ENCODE measurements at places on chromosomes 12 and 14.

DNA sequence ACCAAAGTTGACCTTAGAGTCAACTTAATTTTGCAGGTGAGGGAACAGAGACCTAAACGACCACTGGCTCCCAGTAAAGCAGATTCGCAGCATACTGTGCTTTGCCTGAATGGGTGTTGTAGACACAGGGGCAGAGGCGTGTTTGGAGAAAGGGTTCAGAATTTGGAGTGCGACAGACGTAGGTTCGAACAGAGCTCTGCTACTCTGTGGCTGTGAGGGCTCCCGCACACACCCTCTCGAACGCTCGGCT, 243 bp upstream of the TOMM20L start:
- no peak overlapping the region for H3K27ac ChIP-seq
- no peaks in the 10 kb centered on the region for H3K4me1 ChIP-seq
- DNase-seq, result no peak
- H3K27me3 ChIP-seq, result no peaks in the 10 kb centered on the region
- no peaks in the 10 kb centered on the region for H3K36me3 ChIP-seq

DNA sequence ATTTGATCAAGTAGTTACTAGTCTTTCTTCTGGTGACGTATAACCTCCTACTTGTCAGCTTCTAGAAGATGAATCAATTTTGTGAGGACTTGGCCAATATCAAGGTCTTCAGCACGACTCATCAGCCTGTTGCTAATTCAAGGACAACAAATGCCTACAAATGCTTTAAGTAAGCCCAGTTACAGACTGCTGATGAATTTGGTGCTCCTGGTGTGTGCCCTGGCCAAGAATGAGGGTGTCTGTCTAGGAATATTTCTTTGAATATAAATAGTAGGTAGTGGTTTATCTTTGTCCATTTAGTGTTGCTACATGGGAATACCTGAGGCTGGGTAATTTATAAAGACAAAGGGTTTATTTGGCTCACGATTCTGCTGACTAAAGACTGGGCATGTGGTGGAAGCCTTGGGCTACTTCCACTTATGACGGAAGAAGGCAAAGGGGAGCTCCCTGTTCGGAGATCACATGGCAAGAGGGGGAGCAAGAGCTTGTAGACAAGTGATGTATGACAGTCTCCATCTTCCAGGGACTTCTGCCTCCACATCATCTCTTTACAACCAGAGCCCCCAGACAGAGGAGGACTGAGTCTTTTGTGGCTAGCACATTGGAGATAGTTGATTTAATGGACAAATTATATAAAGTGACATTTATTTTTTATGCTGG, 180.2 kb downstream of the CRADD start:
- no peaks in the 10 kb centered on the region for H3K27me3 ChIP-seq
- no peak overlapping the region for H3K4me3 ChIP-seq
- no peak overlapping the region for H3K27ac ChIP-seq
- DNase-seq, result no peak
- H3K4me1 ChIP-seq, result no peaks in the 10 kb centered on the region

DNA sequence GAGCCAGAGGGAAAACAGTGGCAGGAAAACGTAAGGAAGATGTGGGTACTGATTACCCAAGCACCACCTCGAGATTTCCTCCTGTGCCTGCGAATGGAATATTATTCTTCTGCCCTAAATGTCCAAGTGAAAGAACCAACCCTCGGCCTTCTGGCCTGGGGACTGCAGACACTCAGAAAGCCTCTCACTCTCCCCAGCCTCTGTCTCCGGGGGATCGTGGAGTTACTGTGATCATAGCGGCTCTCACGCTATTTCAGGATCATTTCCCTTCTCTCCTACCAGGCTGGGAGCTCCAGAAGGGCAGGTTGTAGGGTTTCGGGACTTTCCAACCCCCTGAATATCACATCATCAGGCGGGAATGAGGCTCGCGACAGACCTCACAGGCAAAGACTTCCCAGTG, 68.9 kb downstream of the KDM2B start:
- DNase-seq, result no peak
- peaks cover 7% of the 10 kb centered on the region for H3K4me1 ChIP-seq
- H3K27ac ChIP-seq, result no peak overlapping the region
- no peak overlapping the region for H3K4me3 ChIP-seq

GRCh38 chr14:25117342-25117741, 67.4 kb upstream of the STXBP6 start:
- no peaks in the 10 kb centered on the region for H3K4me1 ChIP-seq
- no peak overlapping the region for H3K27ac ChIP-seq
- no peak for DNase-seq

GRCh38 chr12:92519284-92519683, 183.5 kb upstream of the PLEKHG7 start:
- no peak for DNase-seq
- H3K4me1 ChIP-seq, result no peaks in the 10 kb centered on the region
- no peak overlapping the region for H3K27ac ChIP-seq
- no peaks in the 10 kb centered on the region for H3K36me3 ChIP-seq
- no peak overlapping the region for H3K4me3 ChIP-seq
- no peaks in the 10 kb centered on the region for H3K27me3 ChIP-seq

DNA sequence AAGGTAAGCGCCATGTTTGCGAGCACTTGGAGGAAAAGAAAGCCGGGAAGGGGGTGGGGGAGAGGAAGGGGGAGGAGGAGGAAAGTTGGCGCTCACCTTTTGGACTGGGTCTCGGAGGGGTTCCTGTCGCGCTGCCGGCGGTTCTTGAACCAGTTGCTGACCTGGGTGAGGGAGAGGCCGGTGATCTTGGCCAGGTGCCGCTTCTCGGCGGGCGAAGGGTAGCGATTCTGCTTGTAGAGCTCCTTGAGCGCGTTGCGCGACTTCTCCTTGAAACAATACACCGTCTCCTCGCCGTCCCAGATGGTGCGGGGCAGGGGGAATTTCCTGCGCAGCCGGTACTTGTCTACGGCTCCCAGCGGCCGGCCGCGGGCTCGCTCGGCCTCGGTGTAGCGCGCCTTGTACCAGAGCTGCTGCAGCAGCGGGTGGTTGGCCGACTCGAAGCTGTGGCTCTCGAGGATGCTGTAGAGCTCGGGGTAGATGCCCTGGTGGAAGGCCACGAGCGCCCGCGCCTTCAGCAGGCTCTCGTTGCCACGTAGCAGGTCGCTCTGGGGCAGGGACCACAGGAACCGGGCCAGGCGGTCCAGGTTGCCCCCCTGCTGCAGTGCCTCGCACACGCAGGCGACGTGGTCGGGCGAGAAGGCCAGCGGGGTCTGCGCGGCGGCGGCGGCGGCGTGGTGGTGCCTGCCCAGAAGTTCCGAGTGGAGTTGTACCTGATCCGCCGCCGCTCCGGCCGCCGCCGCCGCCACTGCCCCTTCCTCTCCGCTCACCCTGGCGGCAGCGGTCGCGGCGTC, 840 bp downstream of the SIX4 start:
- peaks cover 25% of the 10 kb centered on the region for H3K4me1 ChIP-seq
- H3K27ac ChIP-seq, result no peak overlapping the region
- peak overlapping the region; percentile 65 for H3K4me3 ChIP-seq

DNA sequence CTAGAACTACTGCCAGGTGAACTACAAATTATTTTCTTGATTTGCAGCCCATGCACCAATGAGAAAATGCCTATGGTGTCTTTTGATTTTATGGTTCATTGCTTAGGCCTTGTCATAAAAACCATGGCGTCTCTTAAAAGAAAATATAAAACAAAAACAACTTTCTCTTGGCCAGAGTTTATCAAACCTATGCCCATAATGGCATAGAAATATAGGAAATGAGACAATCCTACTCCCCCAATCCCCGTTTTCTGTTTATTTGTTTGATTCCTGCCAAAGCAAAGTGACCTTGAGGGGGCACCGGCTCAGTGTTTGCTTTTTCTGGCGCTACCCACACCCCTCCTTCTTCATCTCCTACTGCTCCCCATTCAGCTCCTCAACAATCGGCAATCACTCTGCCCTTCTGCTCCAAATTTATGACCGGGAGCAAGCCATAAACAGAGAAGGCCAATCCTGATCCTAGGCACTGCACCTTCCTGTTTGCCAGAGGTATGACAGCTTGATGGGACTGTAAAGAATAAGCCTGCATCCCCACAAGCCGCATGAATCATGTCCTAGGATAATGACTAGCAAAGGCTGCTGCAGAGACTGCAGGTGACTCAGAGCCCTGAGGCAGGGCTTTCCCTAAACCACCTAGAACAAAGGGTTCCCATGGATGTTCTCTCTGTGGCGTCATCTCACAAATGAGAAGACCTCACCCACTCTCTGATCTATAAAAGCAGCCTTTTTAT, 874.9 kb downstream of the NRXN3 start:
- H3K4me3 ChIP-seq, result no peak overlapping the region
- no peak overlapping the region for H3K27ac ChIP-seq
- H3K27me3 ChIP-seq, result no peaks in the 10 kb centered on the region
- no peaks in the 10 kb centered on the region for H3K36me3 ChIP-seq

Data from common myeloid progenitor, CD34-positive (primary cell).